ENCODE measurements at places on chromosomes 5 and 9.

GRCh38 chr9:138007918-138008841 lies 130.6 kb downstream of the CACNA1B start:
- peak; percentile 10 for DNase-seq

GRCh38 chr5:107149243-107150005 lies 521.3 kb downstream of the EFNA5 start:
- no peak for DNase-seq

GRCh38 chr5:96001262-96001661 lies 39.6 kb upstream of the ELL2 start:
- DNase-seq: no peak

GRCh38 chr9:134549336-134549735 lies 92.3 kb upstream of the COL5A1 start:
- no peak for DNase-seq

- no peak for DNase-seq
Observed at GRCh38 chr9:6575324-6576034, 70.0 kb downstream of the GLDC start.

- DNase-seq: no peak
Observed at GRCh38 chr9:88224938-88225337, 86.7 kb upstream of the SPATA31C2 start.
